ENCODE measurements at places on chromosomes 6 and 20.

- DNase-seq: no peak
Measured at GRCh38 chr6:38508894-38509293, 130.8 kb downstream of the BTBD9 start.

- DNase-seq: no peak
Measured at GRCh38 chr6:28537509-28538140, 11.9 kb downstream of the GPX5 start.

DNA sequence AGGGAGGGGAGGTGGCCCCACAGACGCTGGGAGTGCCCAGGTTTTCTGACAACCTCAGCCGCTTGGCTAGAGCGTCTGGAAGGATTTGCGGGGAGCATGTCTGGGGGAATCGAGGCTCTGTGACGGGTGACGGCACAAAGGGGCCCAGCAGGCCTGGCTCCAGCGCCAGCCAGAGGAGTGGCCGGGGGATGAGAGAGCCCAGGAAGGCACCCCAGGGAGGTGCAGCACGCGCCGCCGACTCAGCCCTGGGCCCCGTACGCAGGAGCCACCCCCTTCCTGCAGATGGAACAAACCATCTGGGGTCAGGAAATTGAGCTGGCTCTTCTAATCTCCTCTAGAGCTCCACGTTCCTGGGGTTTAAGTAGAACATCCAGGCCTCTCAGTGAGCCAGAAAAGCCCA, 5.9 kb upstream of the SLCO4A1 start:
- no peak for DNase-seq

GRCh38 chr20:6959900-6960312, 192.4 kb downstream of the BMP2 start:
- DNase-seq: no peak

DNA sequence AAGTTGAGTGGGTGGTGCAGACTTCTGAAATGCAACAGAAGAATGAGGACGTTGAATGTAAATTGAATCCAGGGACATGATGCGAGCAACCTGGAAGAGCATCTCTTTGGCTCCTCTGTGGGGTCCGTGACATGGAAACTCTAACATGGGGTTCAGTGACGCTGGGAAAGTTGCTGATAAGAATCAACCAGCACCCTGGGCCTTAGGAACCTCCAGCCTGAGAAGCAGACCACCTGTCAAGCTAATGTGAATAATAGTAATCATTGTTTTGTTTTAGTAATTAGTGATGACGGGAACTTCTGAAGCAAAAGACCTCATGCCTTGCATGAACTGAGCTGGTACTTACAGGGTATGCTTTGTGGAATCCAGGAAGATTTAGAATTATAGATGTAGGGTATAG, 25.2 kb upstream of the DOK5 start:
- no peak for DNase-seq

- no peak for DNase-seq
Measured at GRCh38 chr6:139927742-139928305, 553.4 kb upstream of the CITED2 start.

GRCh38 chr6:108635505-108636226, 74.9 kb downstream of the FOXO3 start:
- no peak for DNase-seq

DNA sequence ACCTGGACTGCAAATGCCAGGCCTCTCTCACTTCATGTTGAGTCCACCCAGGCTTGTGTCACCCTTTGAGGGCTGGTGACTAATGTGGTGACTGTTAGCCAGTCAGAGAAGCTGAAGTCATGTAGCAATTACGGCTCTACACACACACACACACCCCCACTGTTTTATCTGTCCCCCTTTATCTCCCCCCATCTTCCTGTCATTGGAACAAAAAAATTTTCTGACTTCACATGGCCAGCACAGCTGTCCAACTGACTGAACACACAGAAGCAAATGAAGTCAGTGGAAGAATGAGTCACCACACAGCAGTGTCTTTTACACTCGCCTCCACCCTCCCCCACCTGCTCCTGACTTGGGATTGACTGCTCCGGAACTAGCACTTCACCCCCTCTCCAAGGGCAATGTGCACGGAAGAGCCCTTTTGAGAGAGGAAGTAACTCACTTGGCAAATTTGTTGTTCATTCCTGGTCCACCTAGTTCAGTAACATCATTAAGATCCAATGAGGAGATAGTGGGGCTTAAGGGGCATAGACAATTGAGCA, 198.0 kb downstream of the RNF144B start:
- no peak for DNase-seq

GRCh38 chr6:158408552-158409130, 96.4 kb downstream of the TULP4 start:
- DNase-seq: no peak

DNA sequence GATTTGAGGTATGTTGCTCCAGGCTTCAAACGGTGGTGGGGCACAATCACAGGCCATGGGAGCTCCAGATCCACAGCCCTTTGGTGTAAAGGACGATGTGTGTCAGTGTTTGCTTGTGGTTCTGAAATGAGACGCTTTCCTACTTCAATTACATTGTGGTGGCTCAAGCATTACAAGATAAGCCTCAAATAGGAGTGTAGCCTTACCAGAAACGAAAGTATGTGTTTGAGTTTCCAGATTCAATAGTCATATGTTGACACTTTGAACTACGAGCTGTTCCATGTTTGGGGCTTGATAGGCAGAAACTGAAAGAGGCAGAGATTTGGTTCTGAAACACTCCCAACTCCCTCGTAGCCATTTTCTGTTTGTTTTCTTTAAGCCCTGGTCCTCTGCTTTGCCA, 187.1 kb downstream of the MYLK4 start:
- no peak for DNase-seq

GRCh38 chr6:63731930-63732329, 96.3 kb downstream of the PHF3 start:
- no peak for DNase-seq

DNA sequence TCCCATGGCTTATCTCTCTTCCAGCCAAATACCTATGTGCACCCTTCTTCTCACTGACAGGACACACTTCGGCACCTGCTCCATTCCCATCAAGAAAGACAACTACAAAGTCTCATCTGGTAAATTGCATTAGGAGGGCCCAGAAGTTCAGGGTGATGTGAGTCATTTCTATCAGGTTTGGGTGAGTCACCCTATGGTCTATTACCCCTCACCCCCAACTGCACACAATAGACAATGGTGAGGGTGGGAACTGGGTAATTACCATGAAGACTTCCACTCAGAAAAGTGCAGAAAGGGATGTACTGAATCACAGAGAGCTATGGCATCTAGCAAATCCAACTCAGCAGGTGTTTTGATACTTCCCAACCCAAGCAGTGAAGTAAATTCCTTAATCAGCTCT, 54.8 kb downstream of the OPN5 start:
- DNase-seq: no peak

DNA sequence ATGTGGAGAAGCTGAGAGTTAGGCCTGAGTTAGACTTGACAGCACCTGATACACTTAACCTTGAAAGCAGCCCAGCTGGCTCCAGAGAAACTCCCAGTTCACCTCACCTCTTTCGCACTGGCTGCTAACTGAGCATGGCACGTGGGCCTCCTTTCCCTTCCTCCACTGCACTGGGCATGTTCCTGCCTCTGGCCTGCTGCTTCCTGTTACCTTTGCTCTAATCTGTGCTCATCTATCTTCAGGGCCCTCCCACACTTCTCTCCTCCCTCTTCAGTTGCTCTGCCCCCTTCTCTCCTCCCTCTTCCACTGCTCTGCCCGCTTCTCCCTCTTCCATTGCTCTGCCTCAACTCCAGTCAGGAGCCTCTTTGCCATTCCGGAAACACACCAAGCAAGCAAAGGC, 13.7 kb upstream of the UBE2V1 start:
- no peak for DNase-seq

DNA sequence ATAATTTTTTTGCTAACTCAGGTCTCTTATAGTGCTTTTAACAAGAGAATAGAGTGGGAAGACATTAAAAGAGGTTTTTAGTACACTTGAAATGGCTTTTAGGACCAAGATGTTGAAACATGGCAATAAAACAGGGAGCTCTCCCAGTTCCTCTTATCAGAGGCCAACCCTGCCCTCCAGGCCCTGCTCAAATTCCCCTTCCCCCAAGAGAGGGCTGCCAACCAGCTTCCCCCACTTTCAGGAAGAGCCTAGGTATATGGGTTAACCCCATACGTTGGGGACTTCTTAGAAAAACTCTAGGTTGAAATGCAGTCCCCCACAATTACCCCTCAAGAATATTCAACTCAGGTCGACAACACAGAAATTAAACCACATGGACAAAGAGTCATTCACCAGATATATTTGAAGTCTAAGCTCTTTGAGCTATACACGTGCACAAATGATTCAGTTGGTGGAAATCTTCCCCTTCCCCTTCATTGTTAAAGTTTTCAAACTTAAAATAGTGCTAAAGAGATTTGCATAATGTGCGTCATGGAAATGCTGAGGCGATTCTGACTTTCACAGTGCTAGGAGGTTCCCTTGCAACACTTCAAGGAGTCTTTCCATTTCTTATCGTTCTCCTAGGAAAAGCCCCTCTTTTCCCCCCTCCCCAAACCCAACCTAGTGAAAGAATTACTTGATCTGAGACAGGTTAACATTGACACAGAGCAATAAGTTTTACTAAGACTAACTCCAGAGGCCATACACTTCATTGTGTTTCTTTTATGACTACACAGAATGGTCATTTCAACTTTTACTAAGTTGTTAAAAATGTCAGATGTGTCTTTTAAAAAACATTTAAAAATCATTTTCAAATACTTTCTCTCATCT, 49.8 kb upstream of the ENPP5 start:
- DNase-seq: no peak

GRCh38 chr6:106975738-106976064, 1.2 kb upstream of the CD24 start:
- no peak for DNase-seq

- peak; percentile 62 for DNase-seq
Measured at GRCh38 chr6:33430991-33431879, 11.4 kb downstream of the SYNGAP1 start.

DNA sequence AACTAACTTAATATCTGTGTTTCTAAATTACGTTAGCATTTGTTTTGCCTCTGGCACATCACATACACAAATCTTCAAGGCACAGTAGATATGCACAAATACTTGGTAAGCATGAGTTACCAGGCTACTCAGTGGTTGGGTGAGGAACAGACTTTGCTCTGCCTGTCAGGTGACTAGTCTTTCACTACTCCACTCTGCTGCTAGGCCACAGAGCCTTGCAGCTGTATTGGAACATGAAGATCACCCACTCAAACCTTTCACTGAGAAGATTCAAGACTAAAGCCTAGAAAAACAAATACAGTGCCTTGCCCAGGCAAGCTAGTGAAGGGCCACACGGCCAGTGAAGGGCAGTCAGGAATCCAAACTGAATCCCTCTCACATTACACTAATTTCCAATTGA, 47.0 kb downstream of the DTNBP1 start:
- DNase-seq: no peak

DNA sequence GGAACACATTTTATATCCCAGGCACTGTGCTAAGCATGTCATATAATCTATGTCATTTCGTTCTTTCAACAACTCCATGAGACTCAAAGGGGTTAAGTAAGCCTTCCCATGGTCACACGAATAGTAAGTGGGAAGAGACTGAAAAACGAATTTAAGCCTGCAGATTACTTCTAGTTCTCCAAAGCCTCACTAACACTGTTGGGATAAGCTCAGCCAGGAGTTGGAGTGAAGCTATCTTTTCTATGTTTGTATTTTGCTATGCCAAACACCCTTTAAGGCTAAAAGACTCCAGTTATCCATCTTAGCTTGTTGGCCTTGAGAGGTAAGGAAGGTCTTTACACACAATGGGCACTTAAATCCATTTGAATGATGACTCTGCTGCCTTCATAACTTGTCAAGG, 148.1 kb upstream of the UST start:
- no peak for DNase-seq

DNA sequence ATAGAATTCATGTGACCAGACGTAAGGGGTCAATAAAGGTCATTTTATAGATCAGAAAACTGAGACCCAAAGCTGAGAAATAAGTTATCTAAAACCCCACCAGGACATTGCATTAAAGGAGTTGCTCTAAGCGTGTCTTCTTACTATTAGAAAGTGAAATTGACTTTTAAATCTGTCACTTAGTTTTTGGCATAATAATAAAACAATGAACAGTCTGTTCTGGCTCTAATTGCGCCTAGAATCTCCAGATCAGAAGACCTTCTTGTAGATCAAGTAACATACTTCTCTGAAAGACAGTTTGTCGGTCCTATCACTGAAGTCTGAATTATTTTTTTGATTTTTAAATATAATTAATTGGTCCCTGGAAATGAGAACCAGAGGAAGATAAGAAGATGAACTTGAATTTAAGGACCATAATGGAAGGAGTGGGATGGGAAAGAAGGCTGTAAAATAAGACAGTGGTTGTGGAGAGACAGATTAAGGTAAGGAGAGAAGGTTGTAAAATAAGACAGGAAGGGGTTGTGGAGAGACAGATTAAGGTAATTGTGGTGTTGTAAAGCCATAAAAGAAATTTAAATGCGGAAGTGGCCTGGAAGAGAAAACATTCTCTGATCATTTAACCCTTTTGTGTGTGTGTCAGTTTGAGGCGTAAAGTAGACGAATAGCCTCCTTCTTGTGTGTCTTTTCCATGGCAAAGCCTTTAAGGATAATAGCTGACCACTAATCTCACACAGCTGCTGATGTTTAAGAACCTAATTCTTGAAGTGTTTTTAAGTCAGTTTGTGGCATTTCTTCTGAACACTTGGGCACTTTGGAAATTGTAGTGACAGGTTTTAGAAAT, 20.1 kb downstream of the TOP1 start:
- no peak for DNase-seq

DNA sequence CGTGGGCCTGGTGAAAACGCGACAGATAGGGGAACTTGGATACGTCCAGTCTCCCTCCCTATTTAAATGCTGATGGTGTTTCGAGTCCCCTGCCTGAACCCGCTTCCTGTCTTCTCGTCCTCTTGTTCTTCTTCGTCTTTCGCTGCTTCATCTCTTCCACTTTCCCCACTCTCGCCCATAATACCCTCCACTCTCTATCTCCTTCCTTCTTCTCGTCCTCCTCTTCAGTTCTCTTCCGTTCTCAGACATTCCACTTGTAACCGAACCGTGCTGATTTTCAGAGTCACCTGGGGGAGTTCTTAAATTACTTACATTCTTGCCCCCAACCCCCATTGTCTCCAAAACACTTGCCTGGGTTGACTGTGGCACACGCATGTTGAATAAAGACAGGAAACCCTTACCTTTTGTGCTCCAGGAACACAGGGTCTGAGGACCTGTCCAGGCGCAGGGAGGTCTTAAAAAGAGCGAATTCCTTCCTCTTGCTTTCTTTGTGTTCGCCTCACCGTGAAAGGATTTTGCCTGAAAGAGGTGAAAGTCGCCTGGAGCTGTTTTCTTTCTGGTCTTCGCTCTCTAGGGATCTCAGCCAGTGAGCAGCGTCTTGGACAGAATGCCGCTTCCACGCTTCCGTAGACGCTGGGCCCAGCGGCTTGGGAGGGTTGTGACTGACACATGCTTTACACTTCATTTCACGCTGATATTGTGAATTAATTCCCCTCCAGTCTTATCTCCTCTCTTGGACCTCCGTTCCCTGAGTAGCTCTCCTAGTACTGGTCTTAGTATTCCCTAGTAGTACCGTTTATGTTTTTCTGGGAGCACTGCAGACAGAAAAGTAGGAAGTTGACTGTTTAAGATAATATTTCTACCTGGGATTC, 184.0 kb downstream of the GPX5 start:
- DNase-seq: no peak

- no peak for DNase-seq
Measured at GRCh38 chr6:160929831-160930230, 61.7 kb upstream of the MAP3K4 start.

GRCh38 chr20:52331655-52332054, 140.1 kb upstream of the ZFP64 start:
- no peak for DNase-seq

GRCh38 chr6:157912326-157912725, 69.3 kb upstream of the SYNJ2 start:
- DNase-seq: no peak

- peak; percentile 47 for DNase-seq
Measured at GRCh38 chr6:157944983-157945931, 36.4 kb upstream of the SYNJ2 start.

GRCh38 chr6:111210194-111210728, 123.0 kb downstream of the SLC16A10 start:
- DNase-seq: no peak
